CD4-positive, alpha-beta T cell treated with Interleukin-4 for 4 hours (primary cell): ENCODE measurements at places on chromosomes 5 and 9.
A peak's percentile ranks its signal among the peaks of the same experiment; 100 is the strongest.

- DNase-seq, result no peak
These were observed 66.4 kb upstream of the PLPP1 start for GRCh38 chr5:55601204-55601618.

DNA sequence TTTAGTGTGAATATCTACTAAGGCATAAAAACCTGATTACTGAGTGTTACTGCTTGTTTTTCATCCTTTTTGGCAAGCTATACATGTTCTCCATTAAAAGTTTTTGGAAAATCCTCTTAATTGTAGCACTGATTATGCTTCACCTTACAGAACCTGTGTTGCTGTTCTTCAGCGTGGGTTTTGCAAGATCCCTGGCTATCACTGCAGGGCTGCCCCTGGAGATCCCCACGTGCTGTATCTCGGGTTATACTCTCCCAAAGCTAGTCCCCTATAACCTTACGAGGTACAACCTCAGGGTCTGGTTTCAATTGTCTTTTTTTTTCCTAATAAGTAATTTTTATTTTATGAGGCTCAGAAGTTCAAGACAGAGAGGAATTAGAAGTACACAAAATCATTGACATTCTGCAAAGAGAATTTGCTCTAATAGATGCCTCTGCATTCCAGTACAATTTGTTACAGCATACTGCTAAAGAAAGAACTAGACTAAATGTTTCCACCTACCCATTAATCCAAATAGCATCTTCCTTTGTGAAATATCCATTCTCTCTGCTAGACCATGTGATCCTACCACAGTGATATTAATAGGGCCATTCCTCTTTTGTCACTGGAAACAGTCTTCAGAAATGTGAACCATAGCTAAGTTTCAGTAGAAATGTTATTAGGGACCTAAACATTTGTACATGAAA lies 25.8 kb upstream of the CAMK4 start:
- no peak for DNase-seq

DNA sequence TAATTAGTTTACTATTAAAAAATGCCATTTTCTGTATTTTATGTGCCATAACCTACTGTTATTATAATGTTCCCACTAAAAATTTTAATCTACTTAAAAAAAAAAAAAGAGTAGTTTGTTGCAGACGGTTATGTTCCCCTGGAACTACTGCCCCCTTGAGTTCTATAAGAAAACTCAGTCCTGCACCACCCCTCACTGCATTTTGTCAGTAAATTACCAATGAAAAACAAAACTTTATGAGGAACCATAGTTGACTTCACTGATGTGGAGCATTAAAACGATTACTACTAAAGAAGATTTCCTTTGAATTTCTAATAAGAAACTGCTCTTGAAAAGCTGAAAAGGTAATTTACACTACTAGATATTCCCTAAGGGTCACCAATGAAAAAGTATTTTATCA lies 288.7 kb downstream of the FBXL17 start:
- DNase-seq, result no peak

- no peak for DNase-seq
These were observed 7.4 kb upstream of the DAP start for GRCh38 chr5:10768328-10768899.

GRCh38 chr9:93603906-93604326 lies 27.5 kb downstream of the PHF2 start:
- DNase-seq, result no peak

DNA sequence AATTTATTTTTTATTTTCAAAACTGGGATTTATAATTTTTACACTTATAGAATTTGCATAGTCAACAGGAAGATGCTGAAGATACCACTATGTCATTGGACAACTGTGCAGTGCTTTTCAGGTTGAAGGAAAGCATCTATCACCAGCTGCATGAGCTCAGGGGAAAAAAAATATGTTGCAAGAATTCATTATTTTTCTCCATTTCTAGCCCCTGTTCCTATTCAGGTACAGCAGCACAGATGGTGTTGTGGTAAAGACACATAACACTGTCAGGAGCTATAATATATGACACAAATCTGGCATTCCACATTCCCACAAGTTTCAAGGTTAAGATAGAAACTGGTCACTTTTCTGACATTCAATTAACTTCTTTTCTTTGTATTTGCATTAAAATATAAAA lies 1088.6 kb downstream of the MAT2B start:
- no peak for DNase-seq

- no peak for DNase-seq
These were observed 185.0 kb downstream of the DIRAS2 start for GRCh38 chr9:90457386-90458190.

- DNase-seq, result no peak
These were observed 20.5 kb upstream of the IFNE start for GRCh38 chr9:21502586-21502985.

DNA sequence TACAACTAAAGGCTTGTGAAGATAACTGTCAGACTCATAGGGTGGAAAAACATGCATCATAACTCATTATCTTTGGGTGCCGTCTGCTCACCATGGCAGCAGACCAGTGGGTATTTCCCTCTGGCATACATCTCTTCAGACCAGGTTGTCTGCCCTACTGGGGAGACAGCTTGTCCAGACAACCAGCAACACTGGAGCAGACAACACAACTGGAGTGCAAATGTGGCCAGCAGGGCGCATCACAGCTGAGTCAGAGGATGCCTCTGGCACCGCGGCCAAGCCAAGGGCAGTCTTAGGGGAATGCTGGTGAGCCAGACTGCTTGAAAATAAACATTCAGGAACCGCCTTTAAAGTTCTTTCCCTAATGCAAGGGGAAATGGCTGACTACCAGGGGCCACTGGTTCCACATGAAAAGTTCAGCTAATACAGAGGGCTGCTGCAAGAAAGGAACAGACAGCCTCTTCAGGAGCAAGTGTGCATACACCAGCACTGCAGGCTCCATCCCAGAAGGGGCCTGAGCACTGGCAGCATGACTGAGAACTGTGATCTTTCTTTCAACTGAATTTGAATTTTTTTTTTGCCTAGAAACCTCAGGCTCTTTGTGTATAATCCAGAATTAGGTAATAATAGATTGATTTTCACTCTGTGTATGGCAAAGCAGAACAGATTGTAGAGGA lies 77.3 kb downstream of the MAMDC2 start:
- DNase-seq, result no peak

GRCh38 chr9:35537913-35538312 lies 48.0 kb downstream of the RUSC2 start:
- DNase-seq, result no peak

DNA sequence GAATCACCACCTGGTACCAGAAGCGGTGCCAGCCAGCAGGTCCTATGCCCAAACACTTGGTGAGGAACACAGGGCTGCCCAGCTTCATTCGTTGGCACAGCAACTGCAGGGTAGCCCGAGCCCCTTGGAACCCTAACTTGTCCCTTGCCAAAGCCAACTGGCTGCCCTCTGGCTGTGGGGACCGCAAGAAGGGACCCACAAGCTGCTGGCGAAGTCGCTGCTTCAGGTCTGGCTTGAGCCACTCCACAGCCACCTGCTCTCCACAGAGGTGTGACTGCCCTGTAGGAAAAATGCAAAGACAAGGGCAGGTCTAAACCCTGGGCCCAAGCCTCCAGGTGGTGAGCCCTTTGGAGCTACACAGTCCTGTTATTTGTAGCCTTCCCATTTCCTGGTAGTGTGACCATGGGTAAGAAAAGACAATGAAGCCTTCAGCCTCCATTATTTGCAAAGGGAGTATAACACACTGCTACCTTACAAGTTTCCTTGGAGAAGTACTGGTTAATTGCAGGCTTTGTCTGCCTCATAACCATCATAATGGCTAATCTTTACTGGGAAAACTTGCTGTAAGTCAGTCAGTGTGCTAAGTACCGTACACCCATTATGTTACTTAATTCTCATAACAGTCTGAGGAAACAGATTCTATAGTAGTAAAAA lies 1.8 kb downstream of the DND1 start:
- DNase-seq, result no peak

DNA sequence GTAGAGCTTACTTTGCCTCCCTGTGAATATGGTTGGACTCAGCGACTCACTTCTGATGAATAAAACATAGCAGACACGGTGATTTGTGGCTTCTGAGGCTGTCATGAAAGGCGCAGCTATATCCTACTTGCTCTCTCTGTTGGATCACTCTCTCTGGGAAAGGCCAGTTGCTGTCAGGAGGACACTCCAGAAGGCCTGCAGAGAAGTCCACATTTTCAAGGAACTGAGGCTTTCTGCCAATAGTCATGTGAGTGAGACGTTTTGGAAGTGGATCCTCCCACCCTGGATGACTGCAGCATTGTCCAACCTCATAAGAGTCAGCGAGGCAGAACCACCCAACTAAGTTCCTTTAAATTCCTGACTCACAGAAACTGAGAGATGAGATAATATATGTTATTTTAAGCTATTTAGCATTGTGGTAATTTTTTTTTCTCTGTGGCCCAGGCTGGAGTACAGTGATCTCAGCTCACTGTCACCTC lies 156.0 kb upstream of the MAST4 start:
- no peak for DNase-seq

DNA sequence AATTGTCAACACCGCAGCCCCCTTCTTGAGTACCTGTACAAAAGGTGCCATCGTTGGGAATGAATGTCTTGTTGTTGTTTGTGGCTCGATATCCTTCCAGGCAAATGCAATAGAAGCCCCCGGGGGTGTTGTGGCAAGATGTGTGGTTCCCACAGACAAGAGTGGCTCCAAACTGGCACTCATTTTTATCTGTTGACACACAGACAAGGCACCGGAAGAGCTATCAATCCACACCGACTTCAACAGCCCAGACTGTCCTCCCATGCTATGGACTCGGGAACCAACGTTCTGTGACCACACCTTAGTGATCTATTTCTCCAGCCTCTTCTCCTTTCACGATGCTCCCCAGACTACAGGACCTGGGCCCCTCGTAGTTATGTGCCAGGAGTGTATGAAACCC lies 25.9 kb downstream of the SUSD1 start:
- no peak for DNase-seq

DNA sequence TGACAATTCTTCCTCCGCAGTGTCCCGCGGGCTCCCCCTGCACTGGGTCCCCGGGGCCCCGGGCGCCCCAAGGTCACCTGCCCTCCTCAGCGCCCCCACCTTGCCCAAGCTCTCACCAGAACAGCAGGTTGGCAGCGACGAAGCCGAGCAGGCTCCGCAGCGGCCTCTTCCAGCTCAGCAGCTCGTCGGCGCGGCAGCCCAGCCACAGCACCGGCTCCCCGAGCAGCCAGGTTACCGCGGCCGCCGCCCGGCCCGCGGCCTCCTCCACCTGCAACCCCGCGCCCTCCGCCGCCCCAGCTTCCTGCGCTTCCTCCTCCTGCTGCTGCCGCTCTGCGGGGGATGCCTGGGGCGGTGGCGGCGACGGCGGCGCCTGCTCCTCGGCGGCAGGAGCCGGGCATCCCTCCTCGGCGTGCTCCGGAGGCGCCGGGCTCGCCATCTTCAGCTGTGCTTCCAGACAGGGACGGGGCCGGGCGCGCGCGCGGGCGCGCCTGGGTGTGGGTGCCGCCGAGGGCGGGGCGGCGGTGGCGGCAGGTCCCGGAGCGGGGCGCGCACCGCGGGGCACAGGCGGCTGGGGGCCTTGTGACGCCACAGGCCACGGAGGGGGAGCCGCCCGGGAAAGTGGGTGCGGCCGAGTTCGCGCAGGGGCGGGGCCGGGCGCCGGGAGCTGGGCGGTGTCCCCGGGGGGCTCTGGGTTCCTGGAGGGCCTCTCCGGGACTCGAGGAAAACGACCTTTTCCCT lies at the start of gene RETREG1:
TSS of gene RETREG1 (minus strand) at position 462 of the 738 bp plus-strand sequence. CDS start at position 436, 26 bp downstream.
- DNase-seq, result peak; percentile 81

- no peak for DNase-seq
These were observed 184.2 kb upstream of the TMEM161B start for GRCh38 chr5:88452820-88453219.

DNA sequence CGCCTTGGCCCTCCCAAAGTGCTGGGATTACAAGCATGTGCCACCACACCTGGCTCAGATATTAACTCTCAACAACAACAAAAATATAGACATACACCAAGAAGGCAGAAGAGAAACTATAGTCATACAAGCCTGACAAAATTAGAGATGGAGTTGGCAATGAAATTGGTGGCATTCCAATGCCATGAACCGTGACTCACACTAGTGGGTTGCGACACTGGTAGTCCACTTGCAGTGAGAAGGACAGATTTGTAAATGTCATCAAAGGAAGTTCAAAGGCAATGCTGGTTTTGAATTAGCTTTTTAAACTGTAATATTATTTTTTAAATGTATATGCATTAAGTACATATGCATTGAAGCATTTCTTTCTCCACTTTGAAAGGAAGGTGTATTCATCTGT lies 8.5 kb upstream of the DNAJC25 start:
- no peak for DNase-seq

DNA sequence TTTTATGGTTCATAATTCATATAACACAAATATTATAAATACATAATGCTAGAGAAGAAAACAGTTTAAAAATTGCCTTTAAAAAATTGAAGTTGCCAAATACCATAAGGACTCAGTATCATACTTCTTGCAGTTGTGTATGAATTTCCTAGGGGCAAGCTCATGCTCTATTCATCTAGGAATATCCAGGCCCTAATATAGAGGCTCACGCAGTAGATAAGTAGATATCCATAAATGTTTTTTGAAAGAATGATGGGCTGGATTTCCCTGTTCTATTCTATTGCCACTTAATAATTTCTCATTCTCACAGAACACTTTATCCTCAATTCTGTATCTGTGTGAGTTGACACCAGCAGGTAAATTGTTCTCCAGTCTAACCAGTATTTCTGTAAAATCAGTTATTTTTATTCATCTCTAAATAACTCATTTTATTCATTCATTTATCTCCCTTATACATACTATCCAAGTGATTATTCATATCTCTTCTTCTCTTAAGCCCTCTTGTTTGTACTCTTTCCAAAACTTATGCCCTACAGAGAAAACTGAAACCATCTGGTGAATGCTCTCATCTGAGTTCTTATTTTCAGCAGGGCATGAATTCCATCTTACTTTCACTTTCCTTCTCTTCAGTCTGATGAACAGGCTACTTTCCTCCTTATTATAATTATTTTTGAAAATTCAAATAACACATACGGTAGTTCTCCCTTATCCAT lies 97.1 kb downstream of the SLC44A1 start:
- DNase-seq, result no peak

GRCh38 chr9:127538849-127539258 lies 73.2 kb upstream of the STXBP1 start:
- DNase-seq, result no peak

DNA sequence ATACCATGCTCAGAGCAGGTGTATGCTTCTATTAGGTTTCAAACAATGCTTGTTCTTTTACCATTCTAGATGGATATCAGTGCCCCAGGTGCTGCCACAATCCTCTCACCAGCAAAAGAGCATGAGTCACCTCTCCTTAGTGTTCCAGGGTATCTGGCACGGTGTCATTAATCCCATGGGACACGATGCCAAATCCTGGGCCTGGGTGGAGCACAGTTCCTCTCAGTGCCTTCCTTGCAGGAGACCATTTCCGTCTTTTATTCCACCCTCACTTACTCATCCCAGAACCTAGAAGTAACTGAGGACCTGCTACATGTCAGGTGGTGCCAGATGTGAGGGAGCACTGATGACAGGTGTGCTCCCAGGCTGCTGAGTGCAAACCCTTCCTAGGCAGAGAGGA lies 1.3 kb upstream of the OR13J1 start:
- DNase-seq, result no peak

- no peak for DNase-seq
These were observed 221.0 kb upstream of the KLF4 start for GRCh38 chr9:107710546-107710945.
